ENCODE measurements at places on chromosomes 5 and 9. TPM values are rescaled to one million over a fixed set of nuclear protein-coding genes. Genes with fewer than 3 reads are reported as not detected.

Gene STK32A
- total RNA-seq, result 2.8 TPM

Gene PCAT7
- under 0.01 TPM for total RNA-seq

Gene EXOSC3
- total RNA-seq, result 19.0 TPM

Gene SPATA31D4
- total RNA-seq, result not detected

Gene SPRY4
- total RNA-seq, result 4.5 TPM

Gene CRB2
- total RNA-seq, result not detected

Gene KYAT1
- 7.4 TPM for total RNA-seq

Gene SLC24A2
- total RNA-seq, result under 0.01 TPM

Gene GPR21
- 0.66 TPM for total RNA-seq

Gene PGM5
- total RNA-seq, result 113 TPM

Gene FST
- total RNA-seq, result 759 TPM

Gene CTNNAL1
- total RNA-seq, result 68.4 TPM

Gene WNT8A
- not detected for total RNA-seq

Gene CAVIN4
- 1.5 TPM for total RNA-seq

Gene MARCOL
- not detected for total RNA-seq

Gene SLC36A1
- total RNA-seq, result 4.6 TPM

Gene ACTL7B
- total RNA-seq, result not detected

Gene GIN1
- 7.2 TPM for total RNA-seq

Gene DBH
- total RNA-seq, result not detected

Gene ACTBL2
- total RNA-seq, result under 0.01 TPM

Gene CNTNAP3B
- total RNA-seq, result not detected

Gene PCDHB15
- total RNA-seq, result 1.8 TPM

Gene ANKDD1B
- 0.51 TPM for total RNA-seq

Gene BNC2
- 34.7 TPM for total RNA-seq

Gene SPATA31A3
- total RNA-seq, result not detected

Gene RPL35
- 2,451 TPM for total RNA-seq

Gene OTP
- not detected for total RNA-seq

Gene SOX30
- total RNA-seq, result under 0.01 TPM

Gene DMGDH
- total RNA-seq, result 7.7 TPM

Gene OCLN
- 2.3 TPM for total RNA-seq

Gene ENDOG
- 15.5 TPM for total RNA-seq

Gene SPINK13
- not detected for total RNA-seq

Gene OBP2B
- total RNA-seq, result not detected

Gene GRXCR2
- total RNA-seq, result not detected

Gene EMB
- total RNA-seq, result 11.6 TPM

Gene ADAMTSL2
- under 0.01 TPM for total RNA-seq

Gene SLC45A2
- total RNA-seq, result under 0.01 TPM

Gene NME5
- total RNA-seq, result 2.5 TPM

Gene IL9
- not detected for total RNA-seq

Gene BBLN
- total RNA-seq, result 22.1 TPM

Gene IFNA13
- not detected for total RNA-seq

Gene CKS2
- total RNA-seq, result 25.9 TPM

Gene PTGER4
- total RNA-seq, result 5.4 TPM
